ENCODE measurements at places on chromosomes 2 and 18.

- no peak for DNase-seq
Observed at GRCh38 chr2:38405917-38406596, 29.0 kb upstream of the ATL2 start.

DNA sequence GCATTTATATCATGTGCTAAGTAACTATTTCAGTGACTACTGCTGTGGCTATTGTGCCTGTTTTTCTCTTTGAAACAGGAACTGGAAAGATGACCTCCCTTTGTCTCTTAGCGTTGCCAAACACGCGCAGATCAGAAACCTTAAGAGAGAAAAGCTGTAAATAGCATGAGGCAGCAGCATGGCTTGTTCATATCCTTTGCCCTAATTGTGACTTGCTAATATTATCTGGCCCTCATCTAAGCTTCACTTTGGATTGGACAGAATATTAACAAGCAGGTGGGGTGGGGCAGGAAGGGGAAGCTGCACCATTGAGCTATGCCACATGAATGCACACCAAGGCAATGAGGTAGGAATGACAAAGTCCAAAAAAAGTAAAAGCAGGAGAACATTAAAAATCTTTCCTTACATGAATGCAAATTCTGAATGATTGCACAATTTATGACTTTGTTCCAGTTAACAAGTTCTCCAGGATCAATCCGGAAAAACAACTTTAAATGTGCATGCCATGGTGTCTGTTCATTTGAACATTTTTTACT is 128.4 kb downstream of the IRS1 start:
- no peak for DNase-seq

GRCh38 chr2:190553254-190553653 is 18.7 kb upstream of the NEMP2 start:
- no peak for DNase-seq

- no peak for DNase-seq
Observed at GRCh38 chr18:76131738-76132137, 363.3 kb downstream of the ZNF516 start.

DNA sequence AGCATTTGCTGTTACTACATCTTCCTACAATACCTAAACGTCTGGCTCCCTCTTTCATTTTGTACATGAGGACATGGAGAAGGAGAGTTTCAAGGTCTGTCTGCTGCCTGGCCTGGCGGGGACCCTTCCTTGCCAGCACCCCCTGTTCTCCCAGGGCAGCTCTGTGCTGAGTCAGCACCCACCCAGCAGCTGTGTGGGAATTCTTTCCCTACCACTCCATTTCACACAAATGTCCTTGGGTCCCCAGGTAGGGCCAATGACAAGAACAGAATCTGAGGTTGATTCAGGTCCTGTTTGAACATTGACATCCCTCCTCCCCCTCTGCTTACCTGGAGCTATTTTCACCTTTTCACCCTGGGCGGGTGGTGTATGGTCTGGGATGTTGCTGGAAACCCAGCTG is 129.9 kb upstream of the ITGA6 start:
- no peak for DNase-seq

DNA sequence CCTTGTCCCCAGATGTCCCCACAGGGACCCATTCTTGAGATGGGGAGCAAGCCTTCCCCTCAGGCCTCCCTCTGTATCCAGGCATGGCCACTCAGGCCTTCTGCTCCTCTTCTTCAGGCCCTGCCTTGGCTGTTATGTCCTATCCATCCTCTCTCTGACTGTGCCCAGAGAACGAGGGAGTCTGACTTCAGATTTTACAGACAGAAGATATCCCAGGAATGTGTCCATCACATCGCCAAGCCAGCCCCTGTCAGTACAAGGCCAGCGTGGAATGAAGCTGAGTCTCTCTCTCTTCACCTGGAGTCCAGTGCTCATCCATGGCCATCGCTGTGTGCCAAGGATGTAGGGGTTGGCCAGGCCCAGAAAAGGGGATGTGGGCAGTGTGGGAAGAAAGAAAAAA is 57.6 kb downstream of the SDC1 start:
- no peak for DNase-seq

GRCh38 chr2:164053021-164053420 is 317.2 kb upstream of the FIGN start:
- no peak for DNase-seq

DNA sequence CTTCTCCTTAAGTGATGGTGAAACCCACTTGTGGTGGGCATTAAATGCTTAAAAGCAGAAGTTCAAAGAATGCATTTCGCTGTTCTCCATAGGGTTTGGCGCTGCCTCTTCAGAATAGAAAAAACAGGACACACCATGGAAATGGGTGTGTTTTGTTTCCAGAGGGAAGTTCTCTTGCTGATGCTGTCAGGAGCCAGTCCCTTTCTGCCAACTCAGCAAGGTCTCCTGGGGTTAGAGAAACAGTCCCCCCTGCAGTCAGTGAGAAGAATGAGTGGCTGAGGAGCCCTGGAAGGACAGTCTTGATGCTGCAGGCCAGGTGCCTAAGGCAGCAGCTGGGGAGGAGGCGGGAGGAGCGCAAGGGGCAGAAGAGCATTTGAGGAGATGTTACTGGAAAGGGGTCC is 37.8 kb upstream of the ASAP2 start:
- DNase-seq: no peak

DNA sequence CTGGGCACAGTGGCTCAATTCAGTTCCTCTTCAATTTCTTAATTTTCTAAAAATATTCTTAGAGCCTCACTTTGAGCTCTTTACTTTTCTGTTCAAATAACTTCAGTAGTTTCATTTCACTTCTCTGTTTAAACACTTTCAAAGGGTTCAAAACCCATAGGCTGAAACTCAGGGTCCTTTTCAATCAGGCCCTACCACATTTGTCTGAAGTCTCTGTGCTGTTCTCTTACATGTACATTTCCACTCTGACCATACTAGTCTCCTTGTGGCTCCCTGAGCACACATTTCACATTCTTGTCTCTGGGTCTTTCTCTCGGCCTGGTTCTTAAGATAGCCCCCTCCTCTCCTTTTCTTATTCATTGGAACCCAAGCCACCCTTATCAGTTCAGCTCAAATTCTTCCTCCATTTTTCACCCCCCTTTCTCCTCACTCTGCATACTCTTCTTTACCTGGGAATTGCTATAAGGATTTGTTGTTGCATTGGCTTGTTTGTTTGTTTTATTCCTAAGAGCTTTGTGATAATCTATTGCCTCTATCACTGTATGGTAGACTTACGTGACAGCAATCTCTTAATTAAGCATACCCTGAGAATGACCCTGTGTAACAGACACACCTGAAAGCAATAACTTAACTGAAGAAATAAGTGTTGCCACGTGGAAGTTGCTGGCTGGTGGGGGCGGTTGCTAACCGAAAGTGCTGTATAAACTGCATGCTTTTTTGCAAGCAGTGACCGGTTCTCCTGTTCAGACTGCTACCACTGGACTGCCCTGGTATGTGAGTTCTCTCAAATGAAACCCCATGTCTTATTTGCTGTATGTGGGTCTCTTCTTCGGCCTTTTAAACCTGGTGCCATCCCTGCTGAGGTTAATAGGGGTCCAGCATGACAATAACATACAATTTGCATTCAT is 27.7 kb upstream of the ACADL start:
- no peak for DNase-seq

GRCh38 chr2:127593228-127594115 is 52.5 kb upstream of the GPR17 start:
- no peak for DNase-seq

DNA sequence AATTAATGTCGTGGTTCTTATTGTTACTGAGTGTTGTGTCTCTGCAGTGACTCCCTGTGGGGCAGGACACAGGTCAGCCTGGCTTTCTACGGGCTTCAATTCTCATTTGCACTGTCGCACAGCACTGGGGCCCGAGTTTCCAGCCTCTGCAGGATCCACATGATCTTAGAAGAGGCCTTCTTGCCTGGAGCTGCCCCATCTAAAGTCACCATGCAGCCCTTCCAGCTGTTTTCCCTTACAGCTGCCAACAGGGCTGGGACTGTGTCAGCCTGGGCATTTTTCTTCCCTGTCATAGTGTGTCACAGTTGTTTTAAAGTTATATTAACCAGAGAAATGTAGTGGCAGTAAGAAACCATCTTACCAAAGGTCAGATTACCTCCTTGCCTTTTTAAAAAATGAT is 27.0 kb downstream of the FHL2 start:
- DNase-seq: no peak

GRCh38 chr18:31566576-31567306 is 24.9 kb upstream of the TTR start:
- no peak for DNase-seq

GRCh38 chr2:159996792-159997546 is 65.4 kb downstream of the PLA2R1 start:
- no peak for DNase-seq

GRCh38 chr2:202034249-202035088 is 814 bp downstream of the FZD7 start:
- no peak for DNase-seq

- no peak for DNase-seq
Observed at GRCh38 chr2:61898810-61899209, 6.7 kb upstream of the COMMD1 start.

DNA sequence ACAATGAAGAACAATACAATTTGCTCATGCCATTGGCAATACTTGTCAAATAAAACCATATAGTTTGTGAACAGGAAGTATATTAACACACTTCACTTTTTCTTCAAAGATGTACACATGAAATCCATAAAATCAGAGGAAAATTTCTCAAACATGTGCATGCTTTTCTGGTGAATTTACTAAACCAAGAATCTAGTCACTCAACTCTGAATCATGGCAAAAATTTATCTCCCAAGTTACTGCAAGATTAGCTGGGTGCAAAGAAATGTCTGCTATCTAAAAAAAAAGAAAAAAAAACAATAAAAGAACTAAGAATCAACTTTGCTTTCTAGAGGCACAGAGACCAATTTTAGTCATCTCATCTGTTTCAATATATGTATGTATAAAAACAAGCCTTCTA is 419.2 kb downstream of the NR4A2 start:
- no peak for DNase-seq

GRCh38 chr2:10359246-10359645 is 56.5 kb downstream of the HPCAL1 start:
- no peak for DNase-seq

DNA sequence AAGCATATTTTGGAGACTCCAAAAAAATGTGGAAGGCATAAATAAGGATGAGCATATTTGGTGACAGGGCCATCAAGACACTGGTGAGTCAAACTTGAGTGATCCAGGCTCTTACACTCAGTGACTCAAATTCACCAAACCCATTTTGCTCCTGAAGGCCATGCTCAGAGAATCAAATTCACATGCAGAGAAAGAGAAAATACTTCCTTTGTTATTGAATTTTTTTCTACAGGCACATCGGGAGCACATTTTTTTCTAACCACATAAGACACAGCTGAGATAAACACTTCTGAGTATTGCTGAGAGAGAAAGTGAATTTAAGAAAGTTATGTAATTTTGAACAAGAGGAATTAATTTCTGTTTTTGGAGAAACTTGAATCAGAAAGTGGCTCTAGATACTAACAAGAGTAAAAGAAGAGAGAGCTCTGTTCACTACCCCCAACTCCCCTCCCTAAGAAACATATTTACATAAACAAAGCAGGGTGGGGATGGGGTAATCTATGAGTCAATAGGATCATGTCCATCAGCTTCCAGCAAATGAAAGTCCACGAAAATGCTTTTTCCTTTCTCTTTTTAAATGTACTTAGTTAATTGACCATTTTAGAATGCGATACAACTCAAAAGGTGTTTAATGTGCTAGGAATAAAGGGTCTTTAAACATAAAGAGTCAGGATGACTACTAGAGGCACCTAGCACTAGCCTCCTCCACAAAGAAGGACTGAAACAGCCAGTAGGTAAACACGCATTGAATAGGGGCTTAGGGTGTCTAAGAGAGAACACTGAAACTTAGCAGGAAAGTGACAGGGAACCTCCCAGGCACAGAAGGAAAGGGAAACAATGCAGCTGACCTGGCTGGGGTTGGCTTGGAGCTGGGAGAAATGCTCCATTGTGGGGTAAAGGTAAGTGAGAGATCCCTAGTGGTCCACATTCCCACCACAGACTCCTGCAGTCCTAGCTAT is 152.3 kb downstream of the KCNE4 start:
- DNase-seq: no peak

- DNase-seq: no peak
Observed at GRCh38 chr18:25282282-25282681, 69.7 kb downstream of the ZNF521 start.

- DNase-seq: no peak
Observed at GRCh38 chr18:420661-421246, 79.7 kb downstream of the COLEC12 start.

GRCh38 chr2:140351692-140352091 is 1571.5 kb upstream of the NXPH2 start:
- no peak for DNase-seq

GRCh38 chr2:99977966-99978365 is 164.4 kb downstream of the AFF3 start:
- no peak for DNase-seq

DNA sequence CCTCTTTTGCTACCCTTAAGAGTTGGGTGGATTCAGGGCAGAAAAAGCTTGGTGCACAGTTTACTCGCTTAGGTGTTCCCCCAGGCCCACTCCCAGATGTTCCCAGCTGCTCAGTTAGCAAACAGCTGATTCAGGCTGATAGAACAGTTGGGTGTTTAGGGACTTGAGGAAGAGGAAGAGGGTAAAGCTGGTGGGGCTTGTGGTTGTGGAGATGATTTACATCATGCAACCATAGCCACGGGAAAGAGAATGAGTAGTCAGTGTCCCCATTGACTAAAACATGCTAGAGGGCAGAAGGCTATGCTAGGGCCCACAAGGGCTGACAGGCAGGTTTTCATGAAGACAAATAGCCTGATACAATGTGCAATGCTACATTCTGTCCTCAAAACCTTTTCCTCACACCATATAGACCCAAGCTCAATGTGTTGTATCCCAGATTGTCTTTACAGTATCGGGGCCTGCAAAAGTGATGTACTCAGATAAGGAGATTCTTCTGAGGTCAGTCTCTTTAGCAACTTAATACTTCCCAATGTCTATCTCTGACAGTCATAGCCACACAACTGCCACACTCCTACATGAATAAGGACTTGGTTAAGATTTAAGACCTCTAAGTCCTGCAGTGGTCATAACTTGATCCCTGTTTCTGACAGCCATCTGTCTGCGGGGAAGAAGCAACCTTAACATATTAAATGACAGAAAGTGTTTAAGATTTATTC is 15.6 kb downstream of the COLEC12 start:
- DNase-seq: no peak

GRCh38 chr18:51137891-51138290 is 59.6 kb downstream of the MEX3C start:
- DNase-seq: no peak

- no peak for DNase-seq
Observed at GRCh38 chr2:44975571-44976450, 33.4 kb downstream of the SIX2 start.

All from activated CD4-positive, alpha-beta T cell treated with anti-CD3 and anti-CD28 coated beads for 24 hours (primary cell).